ENCODE measurements at places on chromosomes 12 and 14.

DNA sequence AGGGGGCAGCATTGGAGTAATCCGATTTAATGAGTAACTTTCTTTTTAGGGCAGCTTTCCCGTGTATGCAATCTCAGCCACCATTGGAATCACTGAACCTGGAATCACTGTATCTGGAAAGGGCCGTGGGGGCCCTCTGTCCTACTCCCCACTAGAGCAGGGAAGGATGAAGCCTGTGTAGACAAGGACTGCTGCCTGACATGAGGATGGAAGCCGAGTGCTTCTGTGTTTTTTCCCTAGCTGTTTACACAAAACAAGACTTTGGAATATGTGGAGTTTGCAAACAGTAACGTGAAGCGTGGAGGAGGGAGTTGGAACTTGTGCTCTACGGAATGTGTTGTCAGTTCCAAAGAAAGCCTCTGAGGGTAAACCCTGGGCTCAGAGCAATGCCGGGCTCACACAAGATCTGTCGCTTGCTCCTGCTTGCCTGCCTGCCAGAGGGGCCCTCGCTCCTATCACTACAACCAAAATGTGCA, 32.4 kb upstream of the HDAC7 start:
- peak; percentile 41 for DNase-seq

GRCh38 chr12:1594261-1595025, at the start of gene FBXL14:
TSS of gene FBXL14 (minus strand) at chr12:1594581. CDS start at chr12:1594066, 515 bp downstream.
- DNase-seq, result peak; percentile 96

DNA sequence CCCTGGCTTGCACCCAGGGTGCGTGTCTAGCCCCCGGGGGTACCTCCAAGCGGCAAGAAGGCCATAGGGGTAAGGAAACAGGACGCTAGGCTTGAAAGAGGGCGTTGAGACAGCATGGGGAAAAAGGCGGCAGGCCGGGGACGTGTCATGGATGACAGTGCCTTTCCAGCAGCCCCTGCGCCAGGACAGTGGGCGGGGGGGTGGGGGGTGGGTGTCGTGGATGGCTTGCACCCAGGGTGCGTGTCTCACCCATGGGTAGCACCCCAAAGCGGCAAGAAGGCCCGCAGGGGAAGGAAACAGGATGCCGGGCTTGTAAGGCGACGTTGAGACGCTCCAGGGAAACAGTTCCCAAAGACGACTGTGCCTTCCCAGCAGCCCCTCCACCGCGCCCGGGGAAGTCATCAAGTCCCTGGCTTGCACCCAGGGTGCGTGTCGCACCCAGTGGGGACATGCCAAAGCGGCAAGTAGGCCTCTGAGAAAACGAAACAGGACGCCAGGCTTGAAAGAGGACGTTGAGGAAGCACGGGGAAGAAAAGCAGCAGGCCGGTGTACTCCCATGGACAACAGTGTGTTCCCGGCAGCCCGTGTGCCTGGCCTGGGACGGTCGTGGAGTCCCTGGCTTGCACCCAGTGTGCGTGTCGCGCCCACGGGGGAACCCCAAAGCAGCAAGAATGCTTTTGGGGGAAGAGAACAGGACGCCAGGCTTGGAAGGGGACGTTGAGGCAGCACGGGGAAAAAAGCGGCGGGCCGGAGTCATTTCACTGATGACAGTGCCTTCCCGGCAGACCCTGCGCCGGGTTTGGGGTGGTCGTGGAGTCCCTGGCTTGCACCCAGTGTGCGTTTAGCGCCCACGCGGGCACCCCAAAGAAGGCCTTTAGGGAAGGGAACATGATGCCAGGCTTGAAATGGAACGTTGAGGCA, 163.5 kb upstream of the ALG10B start:
- peak; percentile 53 for DNase-seq

- no peak for DNase-seq
Observed at GRCh38 chr14:53955229-53955556, 1.4 kb downstream of the BMP4 start.

DNA sequence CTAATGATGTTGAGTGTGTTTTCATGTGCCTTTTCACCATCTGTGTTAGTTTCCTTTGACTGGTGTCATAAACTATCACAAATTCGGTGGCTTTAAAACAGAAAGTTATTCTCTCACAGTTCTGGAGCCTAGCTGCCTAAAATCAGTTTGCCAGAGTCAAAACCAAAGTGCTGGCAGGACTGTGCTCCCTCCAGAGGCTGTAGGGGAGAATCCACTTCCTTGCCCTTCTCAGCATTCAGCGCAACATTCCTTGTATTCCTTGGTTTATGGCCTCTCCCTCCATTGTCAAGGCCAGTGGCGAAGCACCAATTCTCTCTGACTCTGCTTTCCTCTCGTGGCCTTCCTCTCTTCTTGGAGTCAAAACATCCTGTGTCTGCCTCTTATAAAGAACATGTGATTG, 174.2 kb upstream of the PDE3A start:
- DNase-seq, result no peak

DNA sequence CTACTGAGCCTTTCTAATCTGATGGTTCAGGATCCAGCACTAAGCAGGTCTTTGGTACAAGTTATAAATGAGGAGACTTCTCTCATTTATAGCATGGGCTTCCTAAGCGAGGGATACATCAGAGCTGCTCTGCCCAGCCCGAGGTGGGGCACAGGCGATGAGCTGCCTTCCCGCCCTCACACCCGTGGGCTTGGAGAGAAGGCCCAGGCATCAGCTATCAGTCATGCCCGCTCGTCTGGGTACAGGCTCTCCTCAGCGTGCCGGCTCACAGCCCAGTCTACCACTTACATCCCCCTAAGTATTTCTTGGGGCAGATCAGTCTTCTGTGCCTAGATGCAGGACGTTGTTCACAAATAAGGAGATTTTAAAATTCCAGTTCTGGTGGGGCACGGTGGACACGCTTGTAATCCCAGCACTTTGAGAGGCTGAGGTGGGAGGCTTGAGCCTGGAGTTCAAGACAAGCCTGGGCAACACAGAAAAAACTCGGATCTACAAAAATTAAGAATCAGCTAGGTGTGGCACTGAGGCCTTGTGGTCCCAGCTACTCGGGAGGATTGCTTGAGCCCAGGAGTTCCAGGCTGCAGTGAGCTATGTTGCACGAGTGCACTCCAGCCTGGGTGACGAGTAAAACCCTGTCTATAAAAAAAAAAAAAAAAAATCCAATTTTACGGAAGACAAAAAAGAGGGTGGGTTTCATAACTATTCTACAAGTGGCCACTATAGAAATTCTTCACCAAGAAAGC, 57.0 kb downstream of the CCDC88C start:
- DNase-seq, result no peak

- no peak for DNase-seq
Observed at GRCh38 chr14:99067141-99067920, 204.7 kb downstream of the BCL11B start.
